Activated T-cell treated with anti-CD3 and anti-CD28 coated beads, Interleukin-2, amount 50 U/mL, for 1 hour (primary cell): ENCODE measurements at places on chromosomes 4 and X.

GRCh38 chr4:41454423-41454822 lies 83.5 kb upstream of the LIMCH1 start:
- DNase-seq: no peak

GRCh38 chrX:22526339-22526738 lies 253.6 kb downstream of the CBLL2 start:
- DNase-seq: no peak

- DNase-seq: no peak
Measured at GRCh38 chr4:41418444-41418843, 119.5 kb upstream of the LIMCH1 start.

DNA sequence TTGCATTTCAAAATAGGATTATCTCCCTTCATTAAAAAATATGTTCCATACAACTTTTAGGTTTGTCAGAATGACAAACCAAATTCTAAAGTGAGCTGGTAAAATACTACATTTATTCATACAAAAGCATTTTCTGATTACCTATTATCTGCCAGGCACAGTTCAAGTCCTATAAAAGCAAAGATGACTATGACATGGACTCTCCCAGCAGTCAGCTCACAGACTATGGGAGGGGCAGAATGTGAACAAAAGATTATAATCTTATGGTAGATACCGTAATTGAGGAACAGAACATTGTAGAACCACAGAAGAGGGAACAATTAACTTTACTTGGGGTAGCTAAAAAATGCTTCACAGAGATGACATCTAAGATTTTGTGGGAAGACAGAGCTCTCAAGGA lies 12.4 kb downstream of the PAQR3 start:
- no peak for DNase-seq

DNA sequence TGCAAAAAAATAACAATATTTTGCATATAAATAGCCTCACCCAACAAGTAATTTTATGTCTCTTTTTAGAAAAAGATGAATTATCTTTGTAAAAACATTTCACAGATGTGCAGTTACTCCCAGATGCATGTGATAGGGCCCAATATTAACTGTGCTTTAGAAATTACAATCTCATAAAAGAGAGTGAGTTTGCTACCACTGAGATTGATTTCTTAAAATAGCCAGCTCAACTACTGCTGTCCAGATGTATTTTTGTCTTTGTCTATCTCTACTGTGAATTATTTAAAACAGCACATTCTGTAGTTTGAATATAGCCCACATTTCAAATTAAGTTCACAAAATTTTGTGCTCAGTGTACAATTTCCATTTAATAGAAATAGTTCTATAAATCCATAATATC lies 177.0 kb upstream of the TTC29 start:
- no peak for DNase-seq

DNA sequence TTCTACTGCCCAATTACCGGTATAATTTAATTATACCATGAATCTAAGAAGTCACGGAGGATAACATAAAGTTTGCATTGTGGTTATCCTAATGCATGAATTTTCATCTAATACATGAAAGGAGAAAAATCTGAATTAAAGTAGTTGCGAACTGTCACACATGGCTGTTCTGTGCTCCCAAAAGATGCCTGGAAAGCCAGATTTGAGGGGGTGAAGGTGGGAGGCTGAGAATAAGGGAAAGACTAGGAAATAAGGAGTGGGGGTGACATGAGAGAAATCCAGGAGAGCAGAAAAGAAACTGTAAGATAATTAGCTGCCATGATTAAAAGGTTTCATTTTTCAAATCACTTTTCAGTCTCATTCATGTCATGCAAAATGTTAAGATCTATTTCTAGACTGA lies 1582.7 kb downstream of the STIM2 start:
- no peak for DNase-seq

- no peak for DNase-seq
Measured at GRCh38 chrX:20437683-20438082, 171.0 kb upstream of the RPS6KA3 start.
